ENCODE measurements at places on chromosomes 6 and 20. TPM values are rescaled to one million over a fixed set of nuclear protein-coding genes. Genes with fewer than 3 reads are reported as not detected.

GRCh38 chr6:152087096-152087495 lies 279.6 kb downstream of the ESR1 start:
- no peak for DNase-seq

- no peak for DNase-seq
Observed at GRCh38 chr6:105374010-105374420, 28.9 kb downstream of the PREP start.

DNA sequence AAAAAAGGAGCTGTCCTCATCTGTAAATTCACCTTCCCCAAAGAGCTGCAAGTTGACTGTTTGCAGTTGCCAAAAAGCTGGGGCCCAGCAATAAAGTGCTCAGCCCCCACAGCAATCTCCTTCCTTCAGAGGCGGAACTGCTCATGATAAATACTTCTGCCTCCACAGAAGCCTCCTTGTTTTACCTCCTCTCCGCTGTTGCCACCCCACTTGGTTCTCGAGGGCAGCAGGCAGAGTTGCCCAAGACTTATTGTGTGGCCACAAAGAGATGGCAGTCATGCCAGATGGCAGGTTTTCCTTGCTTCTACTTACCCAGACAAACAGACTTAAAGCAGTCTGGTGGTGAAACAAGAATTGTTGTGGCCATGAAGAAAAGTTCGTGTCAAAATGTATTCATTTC lies 66.3 kb downstream of the SLX4IP start:
- DNase-seq, result no peak

GRCh38 chr6:148146717-148147462 lies 195.7 kb upstream of the SASH1 start:
- DNase-seq, result no peak

DNA sequence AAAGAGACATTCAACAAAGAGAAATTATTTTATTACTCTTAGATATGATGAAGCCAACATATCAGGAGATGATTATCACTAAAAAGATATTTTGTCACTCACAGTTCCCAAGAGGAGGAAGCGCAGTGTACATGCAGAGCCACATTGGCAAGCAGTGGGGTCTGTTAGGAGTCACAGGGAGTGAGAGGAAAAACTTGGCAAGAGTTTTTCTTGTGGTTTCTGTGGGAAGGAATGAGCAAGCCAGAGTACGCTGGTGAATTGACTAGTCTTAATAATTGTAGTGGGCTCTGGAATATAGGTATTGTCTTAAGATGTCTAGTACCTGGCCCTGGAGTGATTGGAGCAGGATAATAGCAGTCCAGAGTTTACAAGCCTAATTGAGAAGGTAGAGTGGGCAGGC lies 1095.2 kb downstream of the GRIK2 start:
- no peak for DNase-seq

PPIL1 gene
- 17.7 TPM for polyA plus RNA-seq

PPP1R16B gene
- 8.0 TPM for polyA plus RNA-seq

TFAP2D gene
- polyA plus RNA-seq, result not detected
